ENCODE measurements at places on chromosomes 3 and 15.

GRCh38 chr3:73719861-73720260 is 95.1 kb upstream of the PDZRN3 start:
- DNase-seq: no peak

DNA sequence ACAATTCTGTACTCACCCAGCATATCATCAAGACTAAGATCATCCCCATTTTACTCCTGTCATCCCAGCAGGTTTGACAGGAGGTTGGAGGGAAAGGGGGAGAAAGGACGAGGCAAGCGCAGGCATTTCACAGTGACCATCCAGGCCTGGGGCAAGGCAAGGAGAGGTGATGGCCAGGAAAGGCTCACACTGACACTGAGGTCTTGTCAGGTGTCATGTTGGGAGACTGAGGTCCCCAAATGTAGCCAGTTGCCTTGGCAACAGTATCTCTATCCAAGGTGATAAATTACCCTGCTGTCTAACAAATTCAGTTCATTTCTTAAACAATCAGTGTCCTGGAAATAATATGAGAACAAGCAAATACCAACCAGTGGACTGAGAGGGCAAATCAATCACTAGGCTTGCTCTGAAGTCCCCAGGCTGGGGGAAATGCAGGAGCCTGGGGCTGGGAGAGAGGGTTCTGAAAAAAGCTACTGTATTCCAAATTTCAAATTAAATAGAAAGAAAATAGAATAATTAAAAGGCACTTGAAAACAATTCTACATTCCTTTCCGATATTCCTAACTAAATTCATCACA is 172.8 kb downstream of the OSBPL10 start:
- no peak for DNase-seq

DNA sequence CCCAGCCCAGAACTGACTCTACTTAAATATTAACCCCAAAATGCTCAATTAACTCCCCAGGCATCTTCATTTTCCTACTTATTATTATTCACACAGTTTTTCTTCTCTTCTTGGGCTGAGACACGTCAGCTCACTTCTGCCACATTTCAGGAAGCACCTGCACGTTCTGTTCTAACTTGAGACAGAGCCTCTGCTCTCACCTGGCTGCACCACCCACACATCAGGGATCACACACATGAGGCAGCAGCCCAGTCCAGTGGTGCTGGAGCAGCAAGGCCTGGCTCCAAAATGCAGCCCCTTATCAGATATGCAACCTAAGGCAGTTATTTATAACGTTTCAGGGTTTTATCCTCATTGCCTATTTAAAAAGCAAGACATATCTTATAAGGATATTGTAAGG is 127.5 kb downstream of the OSBPL10 start:
- DNase-seq: no peak

DNA sequence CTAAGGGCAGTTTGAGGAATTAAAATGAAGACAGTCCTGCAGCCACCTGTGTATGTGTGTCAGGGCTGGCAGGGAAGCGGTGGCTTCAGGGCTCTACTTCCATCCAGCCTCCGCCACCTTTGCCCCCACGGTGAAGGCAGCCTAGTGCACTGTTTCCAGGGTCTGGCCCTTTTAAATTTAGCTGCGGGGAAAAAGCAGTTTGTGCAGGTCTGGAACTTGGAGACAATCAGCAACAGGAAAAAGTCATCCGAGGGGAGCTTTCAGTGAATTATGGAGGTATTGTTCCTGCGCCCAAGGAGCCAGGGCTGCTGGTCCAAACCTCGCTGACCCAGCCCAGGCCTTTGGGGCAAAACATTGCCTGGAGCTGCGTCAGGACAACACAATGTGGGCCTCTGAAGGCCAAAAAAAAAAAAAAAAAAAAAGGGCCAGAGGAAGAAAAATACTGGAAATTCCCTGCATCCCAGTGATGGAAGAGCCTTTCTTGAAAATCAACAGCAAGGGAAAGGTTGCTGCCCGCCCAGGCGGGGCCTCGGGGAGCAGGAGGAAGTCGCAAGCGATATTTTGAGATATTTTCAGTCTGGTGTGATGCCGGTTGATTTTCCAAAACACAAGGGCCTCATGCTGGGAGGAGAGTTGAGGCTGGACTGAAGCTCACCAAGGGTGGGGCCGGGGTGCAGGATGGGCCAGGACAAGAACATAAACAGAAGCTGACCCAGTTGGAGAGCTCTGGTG is 25.5 kb upstream of the FGD5 start:
- DNase-seq: no peak

DNA sequence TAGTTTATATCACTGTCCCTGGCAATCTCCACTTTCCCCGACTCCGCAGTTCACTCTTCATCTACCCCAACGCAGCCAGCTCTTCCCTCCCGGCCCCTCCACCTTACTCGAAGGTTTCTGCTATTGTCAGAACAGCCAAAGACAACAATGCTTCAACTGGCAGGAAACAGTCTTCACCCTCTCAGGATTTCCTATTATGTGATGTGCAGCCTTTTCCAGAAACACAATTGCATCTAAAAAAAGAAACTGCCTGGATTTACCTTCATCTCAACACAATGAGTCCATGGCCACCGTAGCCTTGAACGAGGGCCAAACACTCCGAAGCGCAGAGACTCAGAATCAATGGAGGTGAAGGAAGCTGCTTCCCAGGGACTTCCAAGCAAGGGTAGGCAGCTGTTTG is 182.1 kb upstream of the TSC22D2 start:
- no peak for DNase-seq

- peak; percentile 73 for DNase-seq
Measured at GRCh38 chr3:174330303-174330702, 528.8 kb upstream of the NAALADL2 start.

GRCh38 chr3:16675805-16676204 is 70.6 kb upstream of the DAZL start:
- DNase-seq: no peak

- DNase-seq: no peak
Measured at GRCh38 chr3:81764665-81765064, 3.2 kb upstream of the GBE1 start.

DNA sequence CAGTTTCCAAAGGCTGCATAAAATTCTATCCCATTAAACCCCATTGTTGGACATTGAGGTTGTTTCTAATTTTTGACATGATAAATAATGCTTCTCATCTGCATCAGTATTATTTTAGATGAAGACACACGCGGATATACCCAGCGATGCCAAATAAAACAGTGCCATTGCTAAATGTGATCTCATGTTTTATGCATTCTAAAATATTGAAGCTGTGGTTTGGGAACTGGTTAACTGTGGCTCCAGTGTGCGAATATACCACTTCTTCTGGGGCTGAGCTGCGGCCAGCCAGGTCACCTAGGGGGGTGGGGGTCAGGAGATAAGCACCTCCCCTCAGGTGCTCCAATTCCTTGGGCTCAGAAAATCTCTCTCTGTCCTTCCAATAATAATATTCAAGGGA is 230.0 kb downstream of the ADAMTS9 start:
- DNase-seq: no peak

DNA sequence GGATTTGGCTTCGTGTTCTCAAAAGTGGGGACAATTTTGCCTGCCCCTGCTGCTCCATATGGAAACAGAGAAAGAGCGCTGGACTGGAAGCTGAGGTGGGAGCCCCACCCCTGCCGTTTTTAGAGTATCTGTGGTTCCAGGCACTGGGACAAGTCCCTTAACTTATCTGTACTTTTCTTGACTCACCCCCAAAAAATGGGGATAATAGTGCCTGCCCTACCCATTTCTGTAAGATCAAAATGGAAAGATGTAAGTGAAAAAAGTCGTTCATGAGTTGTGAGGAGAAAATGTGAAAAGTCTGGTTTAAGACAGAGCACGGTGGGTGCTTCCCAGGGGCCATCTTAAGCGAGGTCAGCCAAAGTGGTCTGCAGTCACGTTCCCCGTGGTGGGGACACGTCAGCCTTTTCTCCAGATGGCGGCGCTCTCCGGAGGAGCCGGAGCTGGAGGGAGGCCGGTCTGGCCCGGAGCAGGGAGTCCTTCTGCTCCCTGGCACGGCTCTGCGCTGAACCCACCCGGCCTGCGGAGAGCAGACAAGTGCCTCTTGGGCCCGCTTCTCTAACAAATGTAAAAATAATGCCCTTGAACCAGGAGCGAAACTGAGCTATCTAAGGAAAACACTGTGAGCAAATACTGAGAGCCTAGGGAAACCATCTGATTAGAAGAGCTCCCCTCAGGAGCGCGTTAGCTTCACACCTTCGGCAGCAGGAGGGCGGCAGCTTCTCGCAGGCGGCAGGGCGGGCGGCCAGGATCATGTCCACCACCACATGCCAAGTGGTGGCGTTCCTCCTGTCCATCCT is at the start of gene CLDN18:
TSS of gene CLDN18 (plus strand) at position 690 of the 797 bp plus-strand sequence. CDS start at position 751, 61 bp downstream.
- no peak for DNase-seq

GRCh38 chr3:15726881-15727280 is 70.9 kb downstream of the ANKRD28 start:
- DNase-seq: no peak

GRCh38 chr15:90482124-90483011 is 47.4 kb upstream of the CRTC3 start:
- no peak for DNase-seq

GRCh38 chr15:31268911-31269784 is 57.5 kb upstream of the KLF13 start:
- no peak for DNase-seq

DNA sequence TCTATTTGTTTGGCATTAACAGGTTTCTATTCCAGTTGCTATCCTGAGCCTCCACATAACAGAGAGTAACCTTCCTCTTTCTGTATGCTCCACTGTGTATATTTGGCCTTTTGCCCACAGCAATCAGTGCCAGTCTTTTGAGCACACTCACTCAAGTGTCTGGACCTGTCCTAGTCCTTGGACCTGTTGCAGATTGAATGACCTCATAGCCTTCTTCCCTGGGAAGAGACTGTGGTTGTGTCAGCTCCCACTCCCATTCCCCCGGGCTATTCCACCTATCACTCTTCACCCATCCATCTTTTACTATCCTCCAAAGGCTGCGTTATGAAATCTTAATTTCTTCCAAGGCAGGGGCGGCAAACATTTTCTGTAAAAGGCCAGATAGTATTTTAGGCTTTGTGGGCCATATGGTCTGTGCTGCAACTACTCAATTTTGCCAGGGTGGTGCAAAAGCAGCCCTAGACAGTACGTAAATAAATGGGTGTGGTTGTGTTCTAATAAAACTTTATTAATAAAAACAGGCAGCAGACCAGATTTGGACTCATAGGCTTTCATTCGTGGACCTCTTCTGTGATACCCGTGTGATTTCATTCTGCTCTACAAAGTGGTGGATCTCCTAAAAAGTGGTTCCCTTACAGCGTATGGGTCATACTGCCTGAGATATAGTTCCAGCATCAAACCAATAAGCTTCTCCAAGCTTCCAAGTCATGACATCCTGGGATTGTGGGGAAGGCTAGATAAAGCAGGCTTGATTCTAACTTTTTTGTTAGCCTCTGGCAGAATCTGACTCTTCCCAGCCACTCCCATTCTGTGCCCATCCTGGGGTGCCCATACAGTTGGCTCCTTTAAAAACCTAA is 57.4 kb downstream of the CDAN1 start:
- DNase-seq: no peak

DNA sequence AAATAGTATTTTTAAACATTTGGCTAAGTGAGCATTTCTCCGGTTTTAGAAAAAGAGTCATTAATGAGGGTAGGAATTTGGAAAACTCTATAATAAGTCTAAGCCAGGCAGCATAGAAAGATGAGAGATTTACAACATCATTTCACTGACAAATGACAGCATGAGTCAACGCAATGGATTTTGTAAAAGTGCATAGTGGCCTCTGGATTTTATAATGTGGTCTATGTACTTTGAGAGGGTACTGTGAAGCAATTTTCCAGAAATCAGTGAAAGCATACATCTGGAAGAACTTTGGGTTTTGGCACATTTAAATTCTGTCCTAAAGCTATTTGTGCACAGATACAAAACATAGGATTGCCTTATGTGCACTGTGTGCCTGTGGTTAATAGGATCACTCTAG is 130.8 kb upstream of the CCNL1 start:
- DNase-seq: no peak

DNA sequence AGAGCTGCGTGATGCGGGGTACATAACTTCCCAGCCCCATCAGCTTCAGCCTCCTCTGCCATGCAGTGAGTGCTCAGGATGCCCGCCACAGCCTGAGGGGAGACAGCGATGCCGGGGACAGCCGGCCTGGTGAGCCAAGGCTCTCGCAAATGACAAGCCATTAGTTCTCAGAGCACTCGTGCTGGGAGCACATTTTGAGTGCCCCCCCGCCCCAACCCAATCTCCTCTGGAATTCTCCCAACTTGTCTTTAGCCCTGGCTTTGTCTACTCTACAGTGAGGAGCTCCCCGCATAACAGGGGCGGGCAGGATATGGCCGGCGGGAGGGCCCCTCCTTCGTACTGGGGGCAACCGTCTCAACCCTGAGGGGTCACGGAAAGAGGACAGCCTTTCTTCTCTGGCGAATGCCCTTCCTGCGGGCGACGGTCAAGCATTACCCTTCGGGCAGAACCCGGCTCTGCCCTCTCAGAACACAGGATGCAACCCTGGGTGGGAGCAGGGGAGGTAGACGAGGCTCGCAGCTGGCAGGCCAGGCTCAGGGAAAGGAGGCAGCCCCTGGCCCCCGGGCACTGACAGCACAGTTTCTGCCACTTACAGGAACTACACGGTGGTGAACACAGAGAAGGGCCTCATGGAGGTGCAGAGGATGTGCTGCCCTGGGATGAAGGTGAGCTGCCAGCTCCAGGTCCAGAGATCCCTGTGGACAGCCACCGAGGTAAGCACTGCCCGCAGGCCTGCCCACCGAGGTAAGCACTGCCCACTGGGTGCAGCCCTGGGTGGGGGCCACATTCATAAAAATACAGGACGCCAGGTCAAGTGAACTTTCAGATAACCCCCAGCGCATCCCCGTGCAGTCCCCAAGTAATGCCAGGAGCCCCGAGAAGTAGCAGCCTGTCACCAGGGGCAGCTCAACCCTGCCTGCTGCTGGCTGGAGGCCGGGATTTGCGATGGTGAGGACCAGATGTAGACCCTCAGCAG is 141.7 kb downstream of the LRRK1 start:
- DNase-seq: no peak

- no peak for DNase-seq
Measured at GRCh38 chr3:148816981-148817525, 10.6 kb upstream of the CPB1 start.

- DNase-seq: no peak
Measured at GRCh38 chr15:53437985-53438841, 321.2 kb downstream of the WDR72 start.

GRCh38 chr3:4551051-4551711 is 58.0 kb downstream of the ITPR1 start:
- DNase-seq: no peak

DNA sequence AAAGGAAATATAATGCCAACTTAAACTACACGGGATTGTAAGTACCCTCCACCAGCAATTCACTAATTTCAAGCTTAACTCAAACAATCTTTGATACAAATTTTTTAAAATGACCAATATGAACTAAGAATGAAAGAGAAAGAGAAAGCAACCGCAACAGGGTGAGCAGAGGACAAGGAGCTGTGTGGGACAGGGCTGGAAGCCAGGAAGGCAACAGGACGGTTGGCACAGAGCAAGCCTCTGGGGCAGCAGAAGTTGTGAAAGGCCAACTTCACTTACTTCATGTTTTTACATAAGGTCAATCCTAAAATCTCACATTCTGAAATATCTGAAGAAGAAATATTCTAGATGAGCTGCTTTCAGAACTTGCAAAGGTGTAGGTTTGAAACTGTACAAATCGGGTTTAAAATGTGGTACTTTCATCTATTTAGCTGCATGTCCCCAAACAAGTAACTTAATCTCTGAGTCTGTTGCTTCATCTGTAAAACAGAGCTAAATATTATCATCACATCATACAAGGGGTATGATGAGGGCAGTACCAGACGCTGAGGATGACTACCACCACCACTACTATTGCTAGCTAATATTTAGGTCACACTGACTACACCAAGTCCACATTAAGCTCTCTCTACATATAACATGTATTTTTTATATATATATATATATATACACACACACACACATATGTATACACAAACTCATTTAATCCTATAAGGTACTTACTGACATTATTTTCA is 101.7 kb downstream of the IGSF11 start:
- DNase-seq: no peak

All from amniotic stem cell (primary cell).